ENCODE measurements at places on chromosomes 2 and 18. TPM values are rescaled to one million over a fixed set of nuclear protein-coding genes. Genes with fewer than 3 reads are reported as not detected.

Gene C2orf80
- polyA plus RNA-seq: 0.31 TPM

Gene HMSD
- 1.5 TPM for polyA plus RNA-seq

Gene CYP1B1
- 96.7 TPM for polyA plus RNA-seq

Gene NEDD4L
- polyA plus RNA-seq: 168 TPM

- no peak for DNase-seq
Observed at GRCh38 chr2:112201696-112202430, 53.0 kb downstream of the ZC3H8 start.

DNA sequence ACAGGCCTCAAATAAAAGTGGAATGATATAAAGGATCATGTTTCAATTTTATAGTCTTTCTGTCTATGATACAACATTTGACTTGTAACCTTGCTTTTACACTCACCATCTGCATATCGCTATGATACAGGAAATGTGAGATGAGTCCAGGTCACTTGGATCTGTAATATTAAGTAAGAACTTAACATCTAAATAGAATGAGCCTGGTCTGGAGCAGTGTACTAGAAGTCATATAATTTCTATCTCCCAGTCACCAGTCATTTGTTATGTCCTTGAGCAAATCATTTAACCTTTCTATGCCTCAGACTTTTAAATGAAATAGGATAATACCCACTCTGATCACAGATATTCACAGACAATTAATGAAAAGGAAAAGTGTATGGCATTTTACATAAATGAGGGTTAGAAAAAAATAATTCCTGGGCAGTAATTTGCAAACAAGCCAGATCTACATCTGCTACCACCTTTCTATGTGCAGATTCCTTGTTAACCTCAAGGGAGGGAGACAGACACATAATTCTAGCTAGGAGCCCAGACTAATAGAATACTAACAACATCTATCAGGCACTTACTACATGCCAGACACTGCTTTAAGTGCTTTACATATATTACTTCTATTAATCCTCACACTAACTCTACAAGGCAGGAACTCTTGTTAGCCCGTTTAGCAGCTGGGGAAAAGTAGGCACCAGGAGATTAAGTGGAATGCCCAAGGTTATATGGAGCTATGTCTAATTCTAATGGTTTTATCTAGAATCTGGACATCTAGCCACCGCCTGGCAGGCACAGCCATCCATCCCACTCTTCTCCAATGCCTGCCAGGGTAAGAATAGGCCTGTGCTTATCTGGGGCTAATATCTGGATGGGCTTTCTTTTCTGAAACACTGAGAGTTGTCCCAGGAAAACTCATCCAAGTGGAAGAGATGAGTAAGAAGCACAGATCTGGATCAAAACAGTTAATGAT lies 313.6 kb upstream of the CDH20 start:
- no peak for DNase-seq

DNA sequence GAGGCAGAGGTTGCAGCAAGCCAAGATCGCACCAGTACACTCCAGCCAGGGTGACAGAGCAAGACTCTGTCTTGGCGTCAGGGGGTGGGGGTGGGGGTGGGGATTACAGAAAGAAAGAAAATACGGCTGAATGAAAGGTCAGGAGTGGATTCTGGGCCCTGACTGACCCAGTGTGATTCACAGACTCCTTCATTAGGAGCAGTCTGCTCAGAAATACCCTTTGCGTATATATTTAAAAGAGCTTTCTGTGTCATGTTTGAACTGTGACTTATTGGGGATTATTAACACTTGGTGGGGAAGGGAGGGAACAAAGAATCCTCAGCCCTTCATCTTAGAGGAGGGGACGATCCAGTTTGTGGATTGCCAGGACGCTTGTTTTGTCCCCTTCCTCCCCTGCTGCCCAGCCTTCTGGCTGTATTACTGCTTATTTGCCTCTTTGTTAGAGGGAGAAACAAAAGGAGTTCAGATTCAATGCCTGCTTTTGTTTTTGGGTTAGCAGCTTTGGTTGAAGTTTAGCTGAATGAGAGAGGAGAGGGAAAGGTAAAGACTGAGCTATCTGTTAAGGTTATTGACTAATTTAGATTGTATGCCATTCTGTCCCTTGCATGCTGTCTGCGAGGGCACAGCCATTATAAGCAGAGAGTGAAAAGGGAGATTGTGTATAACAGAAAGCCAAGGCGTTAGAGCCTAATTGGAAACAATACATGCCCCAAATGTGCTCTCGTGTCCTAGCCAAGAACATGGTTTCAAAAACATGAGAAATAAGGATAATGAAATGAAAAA lies 118.3 kb downstream of the FMNL2 start:
- DNase-seq: no peak

DNA sequence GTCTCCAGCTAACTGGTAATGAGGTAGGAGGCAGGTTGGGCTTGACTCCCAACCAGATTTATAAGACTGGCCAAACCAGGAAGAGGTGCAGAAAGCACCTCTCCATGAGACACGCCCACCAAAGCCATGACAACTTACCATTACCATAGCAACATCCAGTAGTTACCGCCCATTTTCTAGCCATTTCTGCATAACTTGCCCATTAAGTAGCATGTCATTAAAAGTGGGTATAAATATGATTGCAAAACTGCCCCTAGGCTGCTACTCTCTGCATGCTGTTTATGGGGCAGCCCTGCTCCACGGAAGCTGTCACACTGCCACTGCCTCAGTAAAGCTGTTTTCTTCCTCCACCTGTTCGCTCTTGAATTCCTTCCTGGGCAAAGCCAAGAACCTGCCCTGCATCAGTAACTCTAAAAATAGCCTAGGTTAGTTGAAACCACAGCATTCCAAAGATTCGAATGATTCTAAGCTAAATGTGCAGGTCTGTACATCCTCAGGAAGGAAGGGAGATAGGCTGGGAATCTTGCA lies 131.9 kb downstream of the ATL2 start:
- no peak for DNase-seq

GRCh38 chr2:219016721-219017120 lies 23.5 kb upstream of the CRYBA2 start:
- no peak for DNase-seq

GRCh38 chr2:164302786-164303185 lies 318.5 kb downstream of the GRB14 start:
- DNase-seq: no peak

DNA sequence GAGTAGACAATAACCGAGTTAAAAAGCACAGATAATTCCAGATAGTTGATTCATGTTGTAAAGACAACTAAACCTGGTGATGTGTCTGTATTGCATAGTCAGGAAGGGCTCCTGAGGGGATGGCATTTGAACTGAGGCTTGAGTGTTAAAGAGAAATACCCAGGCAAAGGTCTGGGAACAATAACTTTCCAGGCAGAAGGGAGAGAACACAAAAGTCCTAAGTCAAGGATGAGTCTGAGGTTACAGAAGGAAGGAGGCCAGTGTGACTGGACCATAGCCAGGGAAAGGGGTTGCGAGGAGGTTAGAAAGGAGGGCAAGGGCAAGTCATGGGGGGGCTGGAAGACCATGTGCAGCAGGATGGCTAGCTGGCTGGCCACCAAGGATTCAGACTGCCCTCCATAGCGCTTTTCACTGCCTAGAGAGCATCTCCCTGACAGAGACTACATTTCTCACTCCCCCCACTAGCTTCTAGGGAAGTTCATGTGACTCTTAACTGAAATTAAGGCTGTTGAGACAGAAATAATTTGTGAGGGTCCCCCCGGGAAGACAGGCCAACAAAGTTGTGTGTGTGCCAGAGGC lies 135.5 kb upstream of the CREB1 start:
- no peak for DNase-seq
